ENCODE measurements at places on chromosomes 3 and 15. TPM values are rescaled to one million over a fixed set of nuclear protein-coding genes. Genes with fewer than 3 reads are reported as not detected.
A peak's percentile ranks its signal among the peaks of the same experiment; 100 is the strongest.

Gene GPR15
- total RNA-seq = not detected

DNA sequence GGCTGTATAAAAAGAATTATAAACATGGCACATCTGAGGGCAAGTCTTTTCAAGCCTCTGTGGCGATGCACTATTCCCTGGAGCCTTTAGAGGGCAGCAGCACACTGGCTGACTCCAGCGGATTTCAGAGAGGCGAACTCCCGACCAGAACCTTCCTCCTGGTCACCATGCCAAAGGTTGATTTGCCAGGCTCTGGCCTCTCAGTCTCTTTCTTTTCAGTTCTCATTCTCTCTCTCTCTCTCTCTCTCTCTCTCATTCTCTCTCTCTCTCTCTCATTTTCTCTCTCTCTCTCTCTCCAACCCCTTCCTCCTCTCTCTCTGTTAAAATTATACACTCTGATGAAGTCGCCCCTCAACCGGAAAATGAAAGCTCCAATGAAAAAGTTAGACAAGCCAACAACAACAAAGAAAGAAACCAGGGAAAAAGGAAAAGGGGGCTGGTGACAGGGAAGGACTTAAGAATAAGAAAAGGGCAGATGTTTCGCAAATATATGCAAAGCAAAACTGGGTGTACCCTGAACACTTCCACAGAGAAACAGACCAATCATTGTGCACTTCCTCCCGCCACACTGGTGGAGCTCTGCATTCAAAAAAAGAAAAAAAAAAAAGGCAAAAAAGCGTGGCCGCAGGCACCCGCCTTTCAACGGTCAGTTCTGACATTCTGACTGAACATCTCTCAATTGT lies 90.2 kb downstream of the TIGIT start:
- H3K36me3 ChIP-seq = no peaks in the 10 kb centered on the region
- DNase-seq = peak; percentile 90
- H3K4me1 ChIP-seq = peaks cover 10% of the 10 kb centered on the region
- H3K4me3 ChIP-seq = peak overlapping the region; percentile 55

Gene KCNMB3
- total RNA-seq = 28.3 TPM

Gene HDC
- not detected for total RNA-seq

Gene GRK7
- total RNA-seq = not detected

- H3K27ac ChIP-seq = no peak overlapping the region
- H3K27me3 ChIP-seq = no peaks in the 10 kb centered on the region
- DNase-seq = no peak
- H3K4me1 ChIP-seq = peaks cover 38% of the 10 kb centered on the region
- H3K4me3 ChIP-seq = no peak overlapping the region
- H3K36me3 ChIP-seq = no peaks in the 10 kb centered on the region
Measured at GRCh38 chr3:108103886-108104797, 13.3 kb upstream of the CD47 start.

Gene HHLA2
- not detected for total RNA-seq

DNA sequence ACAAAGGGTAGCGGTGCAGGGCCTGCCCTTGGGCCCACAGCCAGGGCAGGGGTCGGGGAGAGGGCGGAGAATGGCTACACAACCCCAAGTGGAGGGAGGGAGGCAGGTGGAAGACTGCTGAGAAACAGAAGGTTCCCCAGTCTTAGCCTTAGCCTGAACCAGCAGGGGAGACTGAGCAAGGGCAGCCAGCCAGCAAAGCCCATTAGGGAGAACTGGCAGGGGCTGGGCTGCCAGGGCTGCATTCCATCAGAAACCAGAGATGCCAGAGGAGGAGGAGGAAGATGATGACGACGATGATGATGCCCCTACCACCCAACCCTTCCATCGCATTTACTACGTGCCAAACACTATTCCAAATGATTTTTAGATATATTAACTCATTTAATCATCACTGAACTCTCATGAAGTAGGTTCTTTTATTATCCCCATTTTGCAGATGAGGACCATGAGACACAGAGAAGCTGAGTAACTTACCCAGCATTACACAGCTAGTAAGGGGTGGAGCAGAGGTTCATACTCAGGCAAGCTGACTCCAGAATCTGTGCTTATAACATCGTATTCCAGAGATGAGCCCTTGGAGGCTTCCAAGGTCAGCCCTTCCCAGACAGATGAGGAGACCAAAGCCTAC lies 8.7 kb downstream of the SEMA7A start:
- no peak overlapping the region for H3K4me3 ChIP-seq
- no peak overlapping the region for H3K27ac ChIP-seq
- H3K27me3 ChIP-seq = peaks cover 1% of the 10 kb centered on the region
- DNase-seq = no peak
- peaks cover 68% of the 10 kb centered on the region for H3K4me1 ChIP-seq

Gene SLC38A3
- not detected for total RNA-seq

GRCh38 chr3:139309880-139310279 lies 33.9 kb upstream of the MRPS22 start:
- no peak for DNase-seq
- no peaks in the 10 kb centered on the region for H3K4me1 ChIP-seq
- no peak overlapping the region for H3K27ac ChIP-seq
- H3K36me3 ChIP-seq = no peaks in the 10 kb centered on the region

Gene ERC2
- 3.7 TPM for total RNA-seq

- no peaks in the 10 kb centered on the region for H3K27me3 ChIP-seq
- no peaks in the 10 kb centered on the region for H3K36me3 ChIP-seq
- no peak overlapping the region for H3K27ac ChIP-seq
- DNase-seq = no peak
- no peak overlapping the region for H3K4me3 ChIP-seq
Measured at GRCh38 chr3:151592287-151592686, 131.4 kb upstream of the IGSF10 start.

- peaks cover 83% of the 10 kb centered on the region for H3K4me1 ChIP-seq
- H3K4me3 ChIP-seq = peak overlapping the region; percentile 81
- peak overlapping the region; percentile 98 for H3K27ac ChIP-seq
Measured at GRCh38 chr15:100922192-100923040, 3.3 kb downstream of the LRRK1 start.

DNA sequence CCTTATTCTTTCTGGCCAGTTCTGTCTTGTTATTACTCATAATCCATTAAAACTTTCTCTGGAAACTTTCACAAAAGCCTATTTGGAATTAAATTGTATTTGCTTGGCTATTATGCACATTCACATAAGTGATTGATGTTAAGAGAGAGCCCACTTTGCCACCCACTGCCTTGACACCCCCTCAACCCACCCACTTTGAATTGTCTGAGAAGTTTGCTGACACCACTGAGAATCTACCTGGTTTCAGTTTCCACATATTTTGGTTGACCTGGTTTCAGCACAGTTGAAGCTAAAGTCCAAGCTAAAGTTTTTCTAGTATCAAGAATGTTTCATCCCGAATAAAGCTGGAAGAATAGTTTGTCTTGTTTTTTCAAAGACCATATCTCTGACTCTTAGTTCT lies 70.9 kb downstream of the ARMC8 start:
- H3K27ac ChIP-seq = no peak overlapping the region
- H3K4me1 ChIP-seq = no peaks in the 10 kb centered on the region
- no peaks in the 10 kb centered on the region for H3K27me3 ChIP-seq
- no peak overlapping the region for H3K4me3 ChIP-seq

Gene HIGD2B
- total RNA-seq = not detected

GRCh38 chr3:134353171-134353825 lies 20.9 kb downstream of the AMOTL2 start:
- H3K36me3 ChIP-seq = no peaks in the 10 kb centered on the region
- H3K4me3 ChIP-seq = no peak overlapping the region
- DNase-seq = no peak

- no peak overlapping the region for H3K4me3 ChIP-seq
- H3K4me1 ChIP-seq = peaks cover 12% of the 10 kb centered on the region
- H3K36me3 ChIP-seq = no peaks in the 10 kb centered on the region
- no peaks in the 10 kb centered on the region for H3K27me3 ChIP-seq
Measured at GRCh38 chr3:93969443-93969842, 4.3 kb downstream of the PROS1 start.

- no peak overlapping the region for H3K27ac ChIP-seq
- no peak overlapping the region for H3K4me3 ChIP-seq
- no peaks in the 10 kb centered on the region for H3K4me1 ChIP-seq
- H3K36me3 ChIP-seq = no peaks in the 10 kb centered on the region
- no peaks in the 10 kb centered on the region for H3K27me3 ChIP-seq
Measured at GRCh38 chr3:83248454-83248853, 1487.0 kb upstream of the GBE1 start.

DNA sequence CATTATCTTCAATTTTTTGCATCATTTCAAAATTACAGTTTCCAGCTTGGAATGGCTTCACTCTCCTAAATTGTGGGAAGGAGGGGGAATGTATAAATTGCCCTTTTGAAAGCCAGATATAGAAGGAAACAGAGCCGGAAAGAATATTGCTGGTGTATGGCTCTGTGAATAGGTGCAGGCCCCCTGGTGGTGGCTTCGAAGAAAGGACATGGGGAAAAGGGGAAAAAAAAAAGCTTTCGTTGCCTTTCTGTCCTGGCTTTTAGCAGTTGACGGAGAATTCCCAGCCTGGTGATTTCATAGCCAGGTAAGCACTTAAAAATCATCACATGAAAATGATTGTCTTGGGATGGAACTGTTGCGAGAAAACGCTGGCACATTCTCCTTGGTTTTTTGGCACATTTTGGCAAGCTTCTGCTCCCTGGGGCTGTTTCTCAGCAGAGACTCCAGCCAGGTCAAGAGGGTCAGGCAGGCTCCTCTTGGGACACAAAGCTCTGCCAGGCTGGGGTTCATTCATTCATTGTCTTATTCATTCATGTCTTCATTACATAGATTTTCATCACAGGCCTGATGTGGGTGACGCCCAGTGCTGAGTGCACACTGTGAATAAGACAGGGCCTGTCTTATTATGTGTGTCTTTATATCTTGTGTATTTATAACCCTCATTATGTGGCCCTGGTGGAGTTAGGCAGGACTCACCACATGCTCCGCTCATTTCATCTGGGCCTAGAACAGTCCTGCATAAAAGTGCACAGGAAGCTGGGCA lies 300.0 kb upstream of the TPM1 start:
- H3K36me3 ChIP-seq = no peaks in the 10 kb centered on the region
- H3K27me3 ChIP-seq = no peaks in the 10 kb centered on the region
- no peak overlapping the region for H3K4me3 ChIP-seq
- H3K4me1 ChIP-seq = no peaks in the 10 kb centered on the region
- H3K27ac ChIP-seq = no peak overlapping the region
- peak; percentile 63 for DNase-seq

DNA sequence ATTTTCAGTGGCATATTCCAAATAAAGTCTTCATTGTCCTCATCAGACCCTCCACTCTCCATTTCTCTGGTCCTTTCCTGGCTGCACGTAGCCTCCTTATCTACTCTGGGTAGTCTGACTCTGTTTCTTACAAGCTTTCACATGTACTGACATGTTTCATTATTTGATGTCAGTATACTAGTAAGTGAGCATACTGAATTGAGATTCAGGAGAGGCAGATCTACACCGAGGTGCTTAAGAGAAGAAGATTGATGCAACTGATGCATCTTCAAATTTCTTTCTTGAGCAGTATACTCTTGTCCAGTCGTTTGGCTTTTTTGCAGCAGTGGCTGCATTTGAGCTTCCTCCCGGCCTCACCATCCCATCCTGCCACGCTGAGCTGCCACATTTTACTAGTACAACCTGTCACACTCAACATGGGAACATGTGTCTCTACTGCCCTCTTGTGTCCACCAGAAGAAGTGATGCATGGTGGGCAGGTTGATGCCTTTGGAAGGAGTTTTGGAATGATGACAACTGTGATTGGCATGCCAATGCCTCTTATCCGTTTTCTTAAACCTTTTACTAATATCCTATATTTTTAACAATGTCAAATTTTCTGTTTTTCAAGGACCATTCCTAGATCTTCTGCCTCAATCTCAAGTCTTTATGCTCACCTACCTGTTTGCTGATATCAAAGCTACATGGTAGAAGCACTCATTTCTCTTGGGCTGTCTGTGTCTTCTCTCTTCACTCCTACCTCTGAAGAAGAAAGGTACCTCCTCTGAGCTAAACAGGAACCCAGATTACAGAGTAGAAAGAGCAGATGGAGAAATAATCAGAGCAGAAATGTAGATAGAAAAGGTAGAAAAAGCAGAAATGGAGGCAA lies 38.7 kb downstream of the GUCA1C start:
- H3K36me3 ChIP-seq = no peaks in the 10 kb centered on the region
- no peak overlapping the region for H3K27ac ChIP-seq

Gene THAP10
- total RNA-seq = not detected

Gene PRSS50
- total RNA-seq = not detected

Gene NBEAL2
- total RNA-seq = 133 TPM

Gene MRAS
- not detected for total RNA-seq

GRCh38 chr15:65862682-65863081 lies 6.6 kb upstream of the RAB11A start:
- DNase-seq = peak; percentile 93
- H3K36me3 ChIP-seq = no peaks in the 10 kb centered on the region

GRCh38 chr15:40787991-40788390 lies 18.2 kb downstream of the C15orf62 start:
- H3K27me3 ChIP-seq = no peaks in the 10 kb centered on the region
- no peak overlapping the region for H3K27ac ChIP-seq
- no peaks in the 10 kb centered on the region for H3K36me3 ChIP-seq
- peaks cover 1% of the 10 kb centered on the region for H3K4me1 ChIP-seq
- no peak for DNase-seq

DNA sequence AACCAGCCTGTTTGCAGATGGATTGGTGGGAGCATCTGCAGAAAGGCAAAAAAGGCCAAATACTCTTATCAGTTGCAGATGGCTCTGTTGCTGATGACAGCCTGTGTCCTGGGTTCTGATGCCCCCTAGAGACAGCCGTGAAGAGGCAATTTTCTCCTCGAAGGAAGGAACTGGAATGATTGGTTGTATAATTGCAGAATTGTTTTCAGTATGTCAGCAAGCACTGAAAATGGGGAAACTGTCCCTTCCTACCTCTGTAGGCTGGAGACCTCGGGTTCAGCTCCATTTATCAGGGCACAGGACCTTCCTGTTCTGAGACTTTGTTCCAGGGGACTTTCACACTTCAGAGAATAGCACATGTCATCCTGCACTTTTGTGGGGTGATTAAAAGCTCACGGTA lies 103.0 kb downstream of the PGPEP1L start:
- no peaks in the 10 kb centered on the region for H3K27me3 ChIP-seq
- peak; percentile 54 for DNase-seq
- no peak overlapping the region for H3K27ac ChIP-seq
- H3K36me3 ChIP-seq = no peaks in the 10 kb centered on the region
- no peak overlapping the region for H3K4me3 ChIP-seq
- H3K4me1 ChIP-seq = no peaks in the 10 kb centered on the region

DNA sequence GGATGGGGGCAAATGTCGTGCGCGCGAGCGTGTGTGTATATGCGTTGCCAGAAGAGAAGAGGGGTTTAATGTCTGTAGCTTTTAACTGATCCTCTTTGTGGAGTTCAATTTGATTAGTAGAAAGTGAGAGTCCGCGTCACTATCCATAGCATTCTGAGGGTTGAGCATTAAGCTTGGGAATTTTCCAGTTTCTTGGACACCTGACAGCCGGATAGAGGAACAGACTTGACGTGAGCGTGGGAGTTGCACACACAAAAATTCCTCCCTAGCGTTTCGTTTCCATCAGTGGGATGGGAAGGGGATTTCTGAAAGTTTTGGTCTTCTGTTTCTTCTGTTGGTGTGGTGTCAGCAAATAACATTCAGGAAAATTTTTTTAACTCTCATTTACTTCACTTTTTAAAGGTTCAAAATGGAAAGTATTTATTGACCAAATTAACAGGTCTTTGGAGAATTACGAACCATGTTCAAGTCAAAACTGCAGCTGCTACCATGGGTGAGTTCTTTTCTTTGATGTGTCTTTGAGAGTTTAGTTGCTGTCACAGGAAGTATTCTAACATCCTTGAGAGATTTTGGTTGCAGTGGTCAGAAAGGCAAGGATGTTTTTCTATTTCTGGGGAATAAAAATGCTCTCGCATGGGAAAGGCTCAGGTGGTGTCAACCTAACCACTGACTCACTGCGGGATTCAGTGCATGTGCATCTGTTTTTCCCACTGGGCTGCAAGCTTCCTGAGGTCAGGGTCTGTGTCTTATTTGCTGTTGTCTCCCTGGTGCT lies 841 bp downstream of the POGLUT1 start:
- peak overlapping the region; percentile 42 for H3K27ac ChIP-seq
- DNase-seq = peak; percentile 59
- H3K27me3 ChIP-seq = no peaks in the 10 kb centered on the region
- H3K4me3 ChIP-seq = peak overlapping the region; percentile 95
- peaks cover 15% of the 10 kb centered on the region for H3K36me3 ChIP-seq
